ENCODE measurements at places on chromosomes 2 and 18.

- DNase-seq = no peak
Observed at GRCh38 chr2:36451512-36451911, 95.9 kb downstream of the CRIM1 start.

DNA sequence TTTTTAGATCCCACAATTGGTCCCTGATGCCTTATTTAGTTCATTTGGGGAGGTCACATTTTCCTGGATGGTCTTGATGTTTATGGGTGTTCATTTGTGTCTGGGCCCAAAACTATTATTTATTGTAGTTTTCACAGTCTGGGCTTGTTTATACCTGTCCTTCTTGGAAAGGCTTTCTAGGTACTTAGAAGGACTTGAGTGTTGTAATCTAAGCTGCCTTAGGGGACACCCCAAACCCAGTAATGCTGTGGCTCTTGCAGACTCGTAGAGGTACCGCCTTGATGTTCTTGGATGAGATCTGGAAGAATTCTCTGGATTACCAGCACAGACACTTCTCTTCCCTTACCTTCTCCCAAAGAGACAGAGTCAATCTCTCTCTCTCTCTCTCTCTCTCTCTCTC, 25.0 kb upstream of the ITSN2 start:
- no peak for DNase-seq

- DNase-seq = no peak
Observed at GRCh38 chr2:201880579-201880978, 74.2 kb downstream of the CDK15 start.

DNA sequence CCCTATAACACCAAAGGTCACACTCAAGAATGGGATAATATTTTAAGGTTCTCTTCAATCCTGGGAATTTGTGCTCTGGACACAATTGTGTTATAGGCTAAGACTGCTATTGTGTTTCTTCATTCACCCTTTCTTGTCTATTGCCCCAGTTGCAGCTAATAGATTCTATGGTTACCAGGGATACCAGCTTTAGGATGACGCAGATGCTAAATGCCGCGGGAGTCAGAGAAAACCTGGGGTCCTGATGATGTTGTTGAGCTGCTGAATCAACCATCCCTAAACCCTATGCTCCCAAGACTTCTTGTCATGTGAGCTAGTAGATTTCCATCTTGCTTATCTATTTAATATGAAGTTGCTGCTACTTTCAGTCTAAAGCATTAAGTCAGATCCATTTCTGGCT, 5.4 kb downstream of the CRYGD start:
- no peak for DNase-seq

DNA sequence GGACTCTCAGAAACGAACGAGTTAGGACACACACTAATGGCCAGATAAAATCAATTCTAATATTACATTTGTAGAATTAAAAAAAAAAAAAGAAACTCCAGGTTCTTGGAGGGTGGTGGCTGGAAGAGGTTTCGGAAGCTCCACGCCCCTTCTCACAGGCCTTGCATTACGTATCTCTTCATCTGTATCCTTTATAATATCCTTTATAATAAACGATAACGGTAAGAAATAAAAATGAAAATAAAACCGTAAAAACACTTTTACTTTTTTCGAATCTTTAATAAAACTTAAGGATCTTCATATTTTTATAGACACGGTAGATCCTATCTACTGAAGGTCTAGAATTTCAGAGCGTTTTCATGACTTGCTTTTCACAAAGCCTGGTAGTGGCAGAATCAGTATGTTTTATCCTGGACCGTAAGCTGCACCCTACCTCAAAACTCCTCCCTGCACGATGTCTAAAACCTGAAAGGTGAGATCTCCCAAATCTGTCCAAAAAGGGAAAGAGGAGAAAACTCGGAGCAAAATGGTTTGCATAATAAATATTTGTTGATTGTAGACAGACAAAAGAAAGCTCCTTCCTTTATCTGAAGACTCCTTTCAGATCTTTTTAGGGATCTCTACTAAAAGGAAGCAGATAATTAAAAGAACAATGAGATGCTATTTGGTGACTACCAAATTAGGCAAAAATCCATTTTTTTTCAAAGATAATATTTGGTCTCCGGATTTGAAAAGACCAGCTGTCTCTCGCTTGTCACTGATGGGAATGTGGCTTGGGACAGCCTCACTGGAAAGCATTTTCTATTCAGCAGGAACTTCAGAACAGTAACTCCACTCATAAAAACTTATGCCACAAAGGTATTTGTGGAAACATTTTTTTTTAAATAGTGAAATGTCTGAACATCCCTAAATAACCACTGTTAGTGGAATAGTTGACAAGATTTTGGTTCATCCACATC, 2.0 kb upstream of the CXCR4 start:
- no peak for DNase-seq

GRCh38 chr2:178428396-178428806, 22.6 kb downstream of the PRKRA start:
- no peak for DNase-seq

- no peak for DNase-seq
Observed at GRCh38 chr2:166881177-166881576, 7.1 kb upstream of the XIRP2 start.

- no peak for DNase-seq
Observed at GRCh38 chr2:99688699-99689098, 198.9 kb upstream of the REV1 start.

DNA sequence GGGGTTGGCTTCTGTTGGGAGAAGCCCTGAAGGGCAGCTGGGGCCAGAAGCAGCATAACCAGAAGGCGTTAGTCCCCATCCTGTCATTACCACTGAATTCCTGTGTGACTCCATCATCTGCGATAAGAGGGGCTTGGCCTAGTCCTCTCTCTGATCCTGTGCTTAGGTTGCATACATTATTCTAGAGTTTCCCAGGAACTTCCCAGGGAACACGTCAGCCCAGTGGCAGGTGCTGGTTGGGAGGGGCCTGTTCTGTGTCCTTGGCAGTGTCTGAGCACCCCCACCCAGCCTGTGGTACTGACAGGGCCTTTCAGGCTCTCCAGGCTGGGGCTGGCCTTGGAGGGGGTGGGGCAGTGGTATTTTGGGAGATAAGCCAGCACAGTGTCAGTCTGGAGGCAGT, 4.5 kb upstream of the TOGARAM2 start:
- DNase-seq = no peak

- no peak for DNase-seq
Observed at GRCh38 chr2:60356346-60356745, 197.1 kb downstream of the BCL11A start.

DNA sequence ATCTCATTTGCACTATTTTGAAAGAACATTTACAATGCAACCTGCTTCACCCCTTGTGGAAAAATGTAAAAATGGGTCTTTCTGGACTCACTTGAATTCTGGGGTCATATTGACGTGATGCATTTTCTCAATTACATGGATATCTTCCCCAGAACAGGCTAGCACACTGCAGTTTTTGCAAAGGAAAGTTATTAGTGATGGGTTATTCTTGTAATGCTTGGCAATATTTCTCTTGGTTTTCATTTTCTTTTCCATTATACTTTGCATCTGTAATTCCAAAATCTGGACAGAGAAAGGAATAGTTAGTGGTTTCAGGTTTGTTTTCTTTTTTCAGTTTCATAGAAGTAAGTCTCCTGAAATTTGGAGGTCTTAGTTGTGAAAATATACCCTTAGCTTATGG, 24.8 kb upstream of the FAP start:
- no peak for DNase-seq

DNA sequence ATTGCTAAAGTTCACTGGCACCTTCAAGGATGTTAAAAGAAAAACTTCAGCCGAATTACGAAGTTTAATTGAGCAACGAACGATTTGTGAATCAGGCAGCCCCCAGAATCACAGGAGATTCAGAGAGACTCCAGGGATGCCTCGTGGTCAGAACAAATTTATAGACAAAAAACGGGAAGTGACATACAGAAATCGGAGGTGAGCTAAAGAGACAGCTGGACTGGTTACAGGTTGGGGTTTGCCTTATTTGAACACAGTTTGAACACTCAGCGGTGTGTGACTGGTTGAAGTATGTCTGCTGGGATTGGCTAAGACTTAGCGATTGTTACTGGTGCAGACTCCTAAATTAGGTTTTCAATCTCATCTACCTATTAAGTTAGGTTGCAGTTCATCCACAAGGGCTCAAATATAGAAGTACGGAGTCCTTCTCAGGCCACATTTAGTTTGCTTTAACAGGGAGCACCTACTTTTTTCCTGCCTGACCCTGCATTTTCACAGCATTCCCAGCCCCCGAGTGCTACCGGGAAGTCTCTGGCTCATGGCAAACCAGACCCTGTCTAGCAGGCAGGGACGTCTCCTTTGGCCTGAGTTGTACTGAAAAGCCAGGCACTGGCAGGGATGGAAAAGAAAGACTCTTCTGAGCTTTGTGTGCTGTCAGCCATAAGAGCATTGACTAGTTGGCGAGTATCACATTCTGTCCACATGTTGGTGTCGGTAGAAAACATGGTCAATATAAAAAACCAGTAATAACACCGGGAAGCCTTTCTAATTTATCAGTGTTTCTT, 41.1 kb downstream of the CDCA7 start:
- DNase-seq = no peak

GRCh38 chr2:211401328-211401727, 844.9 kb downstream of the CPS1 start:
- no peak for DNase-seq
